Suppressor macrophage treated with lipopolysaccharide for 1 hour (primary cell): ENCODE measurements at places on chromosomes 5 and 9.

- DNase-seq, result peak; percentile 95
Measured at GRCh38 chr5:143142596-143143435, 260.7 kb downstream of the NR3C1 start.

DNA sequence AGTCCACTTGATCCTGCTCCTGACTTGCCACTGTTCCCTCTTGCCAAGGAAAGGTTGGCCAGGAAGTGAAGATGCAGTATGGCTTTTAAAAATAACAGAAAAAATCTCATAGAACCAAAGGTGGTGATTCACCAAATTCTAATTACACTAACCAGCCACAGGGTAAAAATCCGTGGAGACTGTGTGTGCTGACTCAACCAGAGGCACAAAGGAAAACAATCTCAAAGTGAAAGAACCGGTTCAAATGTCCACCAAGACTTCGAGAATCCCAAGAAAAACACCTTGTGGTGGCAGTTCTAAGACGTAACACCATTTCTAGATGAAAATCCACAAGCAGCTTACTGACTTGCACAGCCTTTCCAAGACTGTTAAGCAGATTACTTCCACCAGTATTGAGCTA lies 279.1 kb downstream of the TLE1 start:
- DNase-seq, result peak; percentile 27

GRCh38 chr5:81393783-81394718 lies at the start of gene ACOT12:
Gene ACOT12, minus strand, starts transcription at chr5:81394134. Its CDS starts 20 bp downstream, at chr5:81394114.
- DNase-seq, result peak; percentile 55

GRCh38 chr5:113660206-113660605 lies 146.7 kb downstream of the YTHDC2 start:
- no peak for DNase-seq

DNA sequence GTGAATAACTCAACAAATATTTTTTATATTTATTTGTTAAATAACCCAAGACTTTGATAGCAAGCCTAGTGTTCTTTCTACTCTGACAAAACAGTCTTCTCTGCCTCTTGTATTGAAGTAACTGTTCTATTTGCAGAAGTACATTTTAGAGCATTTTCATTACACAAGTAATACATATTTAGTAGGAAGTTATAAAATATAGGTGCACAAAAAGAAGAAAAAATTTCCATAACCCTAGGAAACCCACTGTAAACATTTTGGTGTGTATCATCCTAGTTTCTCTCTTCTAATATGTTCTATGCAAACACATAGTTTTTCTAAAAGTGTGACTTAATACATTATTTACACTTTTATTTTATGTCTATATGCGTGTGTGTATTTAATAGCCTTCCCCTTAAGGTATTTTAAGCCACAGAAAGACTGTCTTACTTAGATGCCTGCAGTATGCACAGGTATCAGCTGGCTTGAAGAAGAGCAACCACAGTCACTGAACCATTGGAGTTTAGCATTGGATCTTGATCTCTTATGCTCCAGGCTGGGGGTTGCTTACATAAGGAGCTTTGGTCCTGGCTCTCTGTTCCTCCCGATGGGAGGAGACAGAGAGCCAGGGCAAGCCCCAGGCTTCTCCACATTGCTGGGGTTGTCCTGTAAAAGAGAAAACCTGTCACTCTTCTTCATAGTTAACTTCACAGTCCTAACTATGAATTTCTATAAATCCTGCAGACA lies 3.8 kb downstream of the SELENOP start:
- DNase-seq, result no peak

DNA sequence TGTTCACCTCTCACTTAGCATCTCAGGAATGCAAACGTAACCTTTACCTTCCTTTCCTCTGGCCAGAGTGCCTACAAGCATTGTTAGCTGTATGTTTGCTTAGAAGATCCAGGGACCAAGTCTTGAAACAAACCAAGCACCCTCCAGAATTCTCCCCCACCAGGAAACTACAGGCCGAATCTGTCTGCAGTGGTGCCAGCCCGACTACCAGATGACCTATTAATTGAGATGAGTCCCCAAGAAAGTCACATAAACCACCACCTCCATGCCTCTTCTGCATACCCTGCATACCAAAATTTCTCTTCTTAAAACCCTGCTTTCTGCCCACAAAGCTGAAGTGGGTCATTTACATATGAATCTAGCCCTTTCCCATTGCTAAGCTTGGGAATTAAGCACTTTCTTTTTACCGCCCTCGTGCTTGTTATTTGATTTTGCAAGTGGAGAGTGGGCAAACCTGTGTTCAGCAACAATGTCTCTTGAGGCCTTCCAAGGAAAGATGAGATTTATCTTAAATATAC lies 1239.1 kb downstream of the CDH12 start:
- DNase-seq, result no peak

DNA sequence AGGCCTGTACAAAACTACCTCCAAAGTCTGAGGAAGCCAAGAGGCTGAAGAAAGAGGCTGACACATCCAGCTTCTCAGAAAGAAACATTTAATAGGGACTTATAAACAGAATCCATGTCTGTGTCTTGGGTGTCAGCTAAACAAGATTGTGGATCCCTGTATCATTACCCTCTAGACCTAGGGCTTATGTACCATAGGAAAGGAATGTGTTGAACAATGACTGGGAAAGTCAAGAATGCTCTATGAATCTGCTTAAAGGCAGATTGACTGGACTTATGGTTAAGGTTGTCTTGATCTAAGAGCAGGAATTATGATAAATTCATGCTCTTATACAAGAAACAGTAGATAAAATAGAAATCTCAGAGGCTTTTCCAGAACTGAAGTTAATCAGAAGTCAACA lies 335.7 kb upstream of the RPS23 start:
- DNase-seq, result no peak

GRCh38 chr9:76412638-76413037 lies 18.4 kb upstream of the RFK start:
- peak; percentile 21 for DNase-seq

- DNase-seq, result no peak
Measured at GRCh38 chr9:116323012-116323411, 169.4 kb downstream of the PAPPA start.

DNA sequence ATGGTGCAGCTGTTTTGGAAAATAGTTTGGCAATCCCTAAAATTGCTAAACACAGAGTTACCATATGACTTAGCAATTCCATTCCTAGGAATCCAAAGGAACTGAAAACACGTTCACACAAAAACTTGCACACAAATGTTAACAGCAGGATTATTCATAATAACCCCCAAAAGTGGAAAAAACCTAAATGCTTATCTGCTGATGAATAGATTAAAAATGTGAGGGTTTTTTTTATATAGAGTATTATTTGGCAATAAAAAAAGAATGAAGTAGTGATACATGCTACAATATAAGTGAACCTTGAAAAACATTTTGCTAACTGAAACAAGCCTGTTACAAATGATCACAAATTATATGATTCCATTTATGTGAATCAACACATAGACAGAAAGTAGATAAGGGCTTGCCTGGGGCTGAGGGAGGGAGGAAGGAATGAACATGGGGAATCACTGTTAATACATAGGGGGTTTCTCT lies 45.1 kb upstream of the TRIO start:
- DNase-seq, result no peak

DNA sequence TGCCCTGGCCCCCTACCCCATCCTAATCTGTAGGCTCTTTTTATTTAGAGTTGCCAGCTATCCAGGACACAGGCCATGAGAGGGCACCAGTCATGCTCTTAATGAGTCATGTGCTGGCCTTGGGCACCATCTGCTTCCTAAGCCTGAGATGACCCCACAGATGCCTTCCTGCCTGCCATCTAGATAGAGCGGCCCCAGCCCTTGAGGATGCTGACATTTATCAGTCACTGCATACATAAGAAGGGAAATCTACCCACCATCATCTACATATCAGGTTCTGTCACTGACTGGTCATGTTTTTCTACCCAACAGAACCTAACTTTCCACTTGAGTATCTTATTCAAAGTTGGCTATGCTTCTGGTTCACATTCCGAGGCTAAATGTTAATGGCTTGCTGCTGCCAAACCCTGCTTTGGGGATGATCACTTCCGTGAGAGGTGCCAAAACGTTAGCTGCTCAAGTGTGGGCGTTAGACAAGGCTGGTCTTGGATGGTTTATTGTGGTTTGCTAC lies 49.9 kb upstream of the TTC23L start:
- no peak for DNase-seq

- DNase-seq, result no peak
Measured at GRCh38 chr5:125199373-125199772, 452.9 kb upstream of the ZNF608 start.

DNA sequence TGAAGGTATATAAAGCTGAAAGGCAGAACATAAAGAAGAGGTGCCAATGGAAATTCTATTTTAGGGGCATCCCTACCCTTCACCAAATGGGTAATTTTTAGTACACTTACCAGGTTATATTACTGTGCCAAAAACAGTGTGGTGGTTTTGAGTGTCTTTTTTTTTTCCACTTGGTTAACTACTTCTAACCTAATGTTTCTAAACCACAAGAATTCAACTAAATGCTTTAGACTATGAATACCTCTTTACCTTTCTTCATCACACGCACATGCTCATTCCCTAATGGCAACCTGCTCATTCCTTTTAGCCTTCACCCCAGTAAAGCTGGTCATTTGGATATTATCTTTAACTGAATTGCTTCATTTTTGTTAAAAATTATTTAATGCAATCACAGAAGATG lies 215.6 kb downstream of the PIK3R1 start:
- DNase-seq, result no peak

DNA sequence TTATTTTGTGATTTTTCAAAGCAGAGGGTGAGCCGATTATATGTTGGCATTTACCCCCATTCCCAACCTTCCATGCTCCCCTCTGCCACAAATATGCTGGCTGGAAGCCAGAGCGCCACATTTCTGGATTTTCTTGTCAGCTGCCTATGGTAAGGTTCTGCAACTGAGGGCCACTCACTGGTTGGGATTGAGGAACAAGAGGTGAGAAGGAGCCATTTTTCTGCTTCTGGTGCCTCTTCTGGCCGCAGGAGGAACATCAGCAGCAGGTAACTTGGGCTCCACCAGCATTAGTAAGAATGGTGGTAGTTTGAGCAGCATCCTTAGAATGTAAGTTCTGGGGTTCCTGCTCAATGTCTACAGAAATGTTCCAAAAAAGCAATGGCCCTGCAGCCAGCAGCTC lies 159.5 kb upstream of the MAST4 start:
- peak; percentile 5 for DNase-seq

DNA sequence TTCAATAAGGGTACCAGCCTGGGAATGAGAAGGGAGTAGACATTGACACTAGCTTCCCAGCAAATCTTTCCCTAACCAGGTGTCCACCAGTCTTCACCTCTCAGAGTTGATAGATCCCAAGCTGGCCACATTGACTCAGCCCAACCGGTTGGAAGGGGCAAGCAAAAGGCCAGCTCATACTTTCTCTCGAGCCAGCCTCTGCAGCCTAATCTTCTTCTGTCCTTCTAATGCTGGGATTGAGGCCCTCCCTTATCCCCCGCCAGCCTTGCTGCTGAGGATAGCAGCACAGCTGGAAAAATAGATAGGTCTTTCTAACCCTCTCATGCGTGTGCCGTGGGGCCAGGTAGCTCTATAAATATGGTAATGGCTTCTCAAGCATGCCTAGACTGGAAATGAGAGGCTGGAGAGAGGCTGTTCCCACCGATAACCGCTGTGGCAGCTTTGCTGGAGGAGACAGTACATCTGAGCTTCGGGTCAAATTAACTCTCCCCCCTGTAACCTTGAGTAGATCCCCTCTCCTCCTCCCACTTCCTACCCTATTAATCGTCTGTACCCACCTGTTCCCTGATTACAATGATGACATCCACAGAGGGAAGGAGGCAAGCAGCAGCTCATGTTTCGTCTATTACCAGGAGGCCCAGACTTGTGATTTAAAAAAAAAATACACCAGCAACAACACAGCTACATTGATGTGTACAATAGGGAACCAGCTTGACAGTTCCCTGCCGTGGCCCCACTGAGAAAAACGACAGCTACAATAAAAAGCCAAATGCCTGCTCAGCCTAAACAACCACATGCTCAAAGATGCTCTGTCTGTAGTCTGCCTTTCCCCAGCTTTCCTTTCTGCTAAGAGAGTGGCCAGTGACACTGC lies 219.9 kb upstream of the BRINP1 start:
- no peak for DNase-seq

DNA sequence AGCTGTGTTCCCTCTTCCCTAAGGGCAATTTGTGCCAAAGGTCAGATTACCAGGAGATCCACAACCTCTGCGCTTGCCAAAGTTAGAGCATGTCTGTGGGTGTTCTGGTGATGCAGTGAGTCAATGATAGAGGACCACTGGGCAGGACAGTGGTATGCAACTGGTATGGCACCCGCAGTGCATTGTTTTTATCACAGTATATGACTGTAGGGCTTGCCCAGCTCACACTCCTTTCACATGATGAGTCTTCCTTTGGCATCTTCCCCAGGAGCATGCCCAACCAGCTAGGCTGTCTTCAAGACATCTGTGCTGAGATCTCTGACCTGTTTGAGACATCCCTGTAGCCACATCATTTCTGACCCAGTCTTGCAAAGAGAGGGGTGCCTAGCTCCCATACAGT lies 1650.0 kb upstream of the CDH6 start:
- no peak for DNase-seq

- no peak for DNase-seq
Measured at GRCh38 chr5:77255617-77256016, 45.1 kb downstream of the PDE8B start.

DNA sequence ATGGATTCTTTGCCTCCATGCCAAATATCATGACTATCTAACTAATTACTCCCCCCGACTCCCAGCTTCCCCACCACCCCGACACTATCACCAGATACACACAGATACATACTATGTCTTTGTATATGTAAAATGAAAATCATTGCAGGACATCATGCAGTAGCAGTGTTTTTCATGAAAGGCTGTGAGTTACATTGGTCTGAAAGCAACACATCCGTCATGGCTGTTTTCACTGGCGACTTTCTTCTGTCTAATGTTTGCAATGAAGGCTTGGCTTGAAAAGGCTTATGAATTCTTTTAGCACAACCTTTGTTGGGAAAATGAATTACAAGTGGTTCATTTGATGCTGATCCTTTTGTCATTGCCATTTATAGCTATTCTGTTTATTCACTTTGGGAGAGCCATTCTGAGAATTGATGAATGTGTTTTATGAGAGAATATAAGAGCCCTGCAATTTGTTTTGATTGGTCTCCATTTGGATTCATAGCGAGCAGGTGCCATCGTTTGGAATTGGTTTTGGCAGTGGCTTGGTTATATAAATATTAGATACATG lies 103.4 kb downstream of the PIP5K1B start:
- no peak for DNase-seq

DNA sequence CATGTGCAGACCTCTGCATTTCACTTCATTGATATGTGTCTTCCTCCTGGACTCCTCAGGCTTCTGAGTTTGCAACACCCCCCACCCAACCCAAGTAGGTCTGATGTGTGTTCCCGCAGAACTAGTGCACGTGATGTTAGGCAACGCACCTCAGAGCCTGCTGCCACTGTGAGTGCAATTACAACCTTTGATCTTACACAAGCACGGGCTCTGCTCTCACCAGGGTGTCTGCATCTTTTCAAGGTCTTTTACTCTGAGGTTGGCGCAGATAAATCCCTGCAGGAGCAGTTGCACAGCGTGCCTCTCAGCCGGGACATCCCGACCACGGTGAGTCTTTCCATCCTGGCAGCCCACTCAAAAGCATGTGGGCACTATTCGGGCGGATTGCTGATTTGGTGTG lies 80.1 kb downstream of the EGFLAM start:
- DNase-seq, result no peak
